Activated effector memory CD4-positive, alpha-beta T cell treated with Interleukin-2 at 50 U/mL for 16 hours (primary cell): ENCODE measurements at places on chromosomes 3 and 15.

GRCh38 chr3:178537122-178537705 is 978 bp downstream of the KCNMB2 start:
- no peak for DNase-seq

GRCh38 chr15:44882499-44882968 is 74.0 kb upstream of the TERB2 start:
- DNase-seq = no peak

- peak; percentile 68 for DNase-seq
Measured at GRCh38 chr3:46895204-46895660, 17.7 kb downstream of the PTH1R start.

DNA sequence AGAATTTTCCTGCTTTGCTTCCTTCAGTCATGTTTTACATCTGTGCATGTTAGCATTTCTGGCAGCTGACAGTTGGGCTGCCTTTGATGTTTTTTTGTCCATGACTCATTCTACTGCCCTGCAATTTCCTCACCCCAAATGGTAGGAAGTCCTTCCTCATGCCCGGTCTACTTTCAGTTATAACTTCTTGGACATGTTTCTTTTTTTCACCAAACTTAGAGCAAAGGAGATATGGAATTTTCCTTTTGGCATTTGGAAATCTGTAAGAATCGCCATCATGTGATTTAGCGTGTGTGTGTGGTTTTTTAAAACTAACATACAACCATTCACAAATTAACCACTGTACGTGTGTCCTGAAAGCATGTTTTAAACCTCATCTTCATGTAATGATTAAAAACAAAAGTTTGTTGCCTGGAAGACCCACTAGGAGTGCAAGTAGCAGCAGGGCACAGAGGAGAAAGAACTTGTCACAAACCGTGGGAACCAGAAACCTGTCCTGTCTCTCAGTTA is 430.7 kb upstream of the CFAP20DC start:
- DNase-seq = no peak

- DNase-seq = no peak
Measured at GRCh38 chr3:152969557-152970300, 134.8 kb downstream of the P2RY1 start.

GRCh38 chr3:47989981-47990440 is 26.2 kb downstream of the MAP4 start:
- peak; percentile 39 for DNase-seq

GRCh38 chr3:111984636-111985298 is 5.9 kb downstream of the ABHD10 start:
- DNase-seq = no peak

GRCh38 chr3:126758882-126759281 is 54.8 kb downstream of the CHCHD6 start:
- DNase-seq = no peak

DNA sequence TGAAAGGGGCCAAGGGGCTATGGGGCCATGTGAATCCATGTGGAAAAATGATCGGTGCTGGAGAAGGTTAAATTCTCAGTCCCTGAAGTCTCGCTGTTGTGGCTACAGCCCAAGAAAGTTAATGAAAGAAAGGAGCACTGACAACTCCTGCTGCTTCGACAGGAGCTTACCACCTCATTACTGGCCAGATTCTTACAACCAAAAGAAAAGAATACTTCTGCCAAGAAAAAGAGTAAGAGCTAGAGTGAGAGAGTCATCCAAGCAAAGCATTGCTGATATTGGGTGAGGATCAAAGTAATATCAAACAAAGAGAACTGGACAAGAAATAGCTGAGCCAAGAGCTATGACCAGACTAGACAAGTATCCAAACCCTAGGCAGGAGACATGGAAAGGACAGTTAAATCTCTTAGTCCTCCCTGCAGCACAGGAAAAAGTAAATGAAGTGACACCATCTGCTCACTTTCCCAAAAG is 348.4 kb upstream of the PLSCR5 start:
- DNase-seq = no peak

- DNase-seq = no peak
Measured at GRCh38 chr15:41819455-41820050, 8.3 kb upstream of the JMJD7 start.

DNA sequence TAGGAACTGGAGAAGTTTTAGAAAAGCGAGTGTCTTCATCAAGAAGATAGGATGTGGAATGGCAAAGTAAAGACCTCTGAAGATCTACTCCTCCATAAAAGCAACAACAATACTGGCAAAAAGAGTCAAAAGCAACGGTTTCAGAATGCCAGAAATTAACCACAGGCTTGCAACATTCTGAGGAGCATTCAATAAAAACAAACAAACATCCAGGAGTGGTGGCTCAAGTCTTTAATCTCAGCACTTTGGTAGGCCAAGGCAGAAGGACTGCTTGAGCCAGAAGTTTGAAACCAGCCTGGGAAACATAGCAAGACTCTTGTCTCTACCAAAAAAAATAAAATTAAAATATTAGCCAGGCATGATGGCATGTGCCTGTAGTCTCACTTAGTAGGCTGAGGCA is 143.2 kb upstream of the HACD2 start:
- no peak for DNase-seq

- no peak for DNase-seq
Measured at GRCh38 chr3:169556349-169556870, 107.1 kb downstream of the MECOM start.

GRCh38 chr3:182969277-182969676 is 11.1 kb downstream of the DCUN1D1 start:
- no peak for DNase-seq

DNA sequence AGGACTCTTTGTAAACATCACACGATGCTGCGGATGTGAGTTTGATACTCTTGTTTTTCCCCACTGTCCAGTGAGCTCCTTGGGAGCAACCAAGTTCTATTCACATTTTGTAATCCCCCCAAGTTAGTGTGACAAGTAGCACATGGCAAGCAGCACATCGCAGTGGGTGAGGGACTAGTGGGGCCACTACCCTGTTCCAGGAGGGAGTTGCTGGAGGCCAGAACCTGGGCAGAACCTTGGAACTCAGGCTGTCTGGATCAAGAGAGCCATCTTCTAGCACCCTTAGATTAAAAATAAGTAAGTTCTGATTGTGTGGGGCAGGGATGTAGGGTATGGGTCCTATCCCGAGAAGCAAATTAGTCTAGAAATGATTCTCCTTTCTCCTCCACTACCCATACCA is 91.7 kb downstream of the CHRNA7 start:
- DNase-seq = no peak

- DNase-seq = no peak
Measured at GRCh38 chr3:195540511-195540910, 2.6 kb downstream of the PPP1R2 start.

- DNase-seq = no peak
Measured at GRCh38 chr3:112477891-112478290, 21.4 kb downstream of the BTLA start.

DNA sequence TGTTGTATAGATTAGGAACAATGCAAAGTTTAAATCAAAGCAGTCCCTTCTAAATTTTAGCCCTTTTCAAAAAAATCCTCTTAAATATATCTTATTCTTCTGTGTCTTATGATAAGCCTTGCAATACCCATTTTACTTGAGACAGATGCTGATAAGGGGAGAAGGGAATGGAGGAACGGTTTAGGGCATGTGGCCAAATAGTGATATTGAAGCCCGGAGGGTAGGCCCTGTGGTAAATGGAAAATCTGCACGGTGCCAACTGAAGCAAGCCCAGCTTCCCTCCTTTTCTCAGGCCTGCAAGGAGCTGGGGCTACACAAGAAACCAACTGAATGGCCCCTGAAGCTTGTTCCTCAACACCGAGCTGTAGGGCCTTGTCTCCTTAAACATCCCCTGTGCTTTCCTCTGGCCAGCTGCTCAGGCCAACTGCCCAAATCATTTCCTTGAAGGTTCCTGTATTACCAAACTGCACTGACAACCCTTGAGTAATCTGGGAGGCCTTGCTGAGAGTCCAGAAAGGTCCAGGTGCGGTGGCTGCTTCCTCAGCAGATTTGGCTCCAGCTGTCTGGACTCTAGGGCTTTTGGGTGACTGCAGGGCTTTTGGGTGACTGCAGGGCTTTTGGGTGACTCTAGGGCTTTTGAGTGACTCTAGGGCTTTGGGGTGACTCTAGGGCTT is 67.2 kb downstream of the NCEH1 start:
- no peak for DNase-seq

GRCh38 chr3:194537732-194538247 is 51.0 kb upstream of the ATP13A3 start:
- DNase-seq = no peak

GRCh38 chr3:73036694-73037591 is 24.5 kb upstream of the EBLN2 start:
- DNase-seq = no peak

GRCh38 chr3:12363397-12364195 is 74.7 kb downstream of the PPARG start:
- DNase-seq = no peak

GRCh38 chr15:41010345-41010744 is 57.1 kb downstream of the CHAC1 start:
- DNase-seq = no peak

DNA sequence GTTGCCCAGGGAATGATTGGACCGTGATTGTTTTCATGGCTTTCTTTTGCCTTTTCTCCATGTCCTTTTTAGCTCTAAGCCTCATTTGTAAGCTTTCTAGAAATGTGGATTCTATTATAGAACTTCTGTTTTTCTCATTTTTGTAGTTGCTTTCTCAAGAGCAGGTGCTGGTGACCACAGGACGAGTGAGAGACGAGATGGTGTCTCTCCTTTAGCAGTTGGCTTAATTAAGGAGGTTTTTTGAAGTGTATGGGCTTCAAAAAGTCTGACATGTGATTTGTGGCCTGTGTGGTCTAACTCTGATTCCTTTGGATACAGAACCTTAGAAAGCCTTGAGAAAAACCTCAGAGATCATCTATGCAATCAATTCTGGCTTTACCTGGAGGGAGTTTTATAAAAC is 292.8 kb downstream of the LPP start:
- DNase-seq = no peak

- DNase-seq = no peak
Measured at GRCh38 chr3:49053543-49053942, 24.3 kb upstream of the IMPDH2 start.

- DNase-seq = no peak
Measured at GRCh38 chr3:143482106-143483088, 362.8 kb downstream of the CHST2 start.

DNA sequence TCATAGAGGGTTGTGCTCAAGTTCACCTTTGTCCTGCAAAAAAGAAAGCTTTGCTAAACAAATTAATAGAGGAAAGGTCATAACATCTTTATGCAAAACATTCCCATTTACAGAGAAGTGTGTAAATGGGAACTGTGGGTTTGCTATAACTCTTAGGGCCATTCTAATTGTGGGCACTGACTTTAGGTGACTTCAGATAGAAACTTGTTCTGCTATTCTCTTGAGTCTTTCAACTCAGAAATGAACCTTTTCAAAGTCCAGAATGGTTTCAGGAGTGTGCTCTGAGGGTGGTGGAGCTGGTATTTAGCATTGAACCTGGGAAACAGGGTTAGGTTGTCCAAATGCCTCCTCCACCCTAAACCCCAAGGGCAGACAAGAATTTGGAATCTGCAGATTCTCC is 34.0 kb downstream of the SPTSSB start:
- no peak for DNase-seq

DNA sequence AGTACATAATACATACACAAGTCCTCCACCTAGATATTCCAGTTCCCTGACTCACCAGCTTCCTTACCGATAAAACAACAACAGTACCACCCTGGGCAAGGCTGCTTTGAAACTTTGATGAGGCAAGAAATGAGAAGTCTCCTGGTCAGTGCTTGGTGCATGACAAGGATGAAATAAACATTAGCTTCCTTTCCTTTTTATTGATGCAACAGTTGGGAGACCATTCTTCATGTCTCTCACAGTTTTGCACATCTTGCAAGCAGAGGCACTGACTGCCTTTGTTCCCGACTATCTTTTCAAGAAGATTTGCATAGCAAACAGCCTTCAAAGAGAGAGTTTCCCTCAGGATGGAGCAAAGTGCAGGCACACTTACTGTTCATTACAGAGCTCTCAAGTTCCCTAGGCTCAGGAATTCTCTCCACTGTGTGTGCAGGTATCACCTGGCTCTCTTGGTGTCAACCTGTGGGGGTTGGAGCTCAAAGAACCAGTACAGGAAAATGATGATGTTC is 65.2 kb downstream of the MYLK start:
- DNase-seq = no peak

GRCh38 chr3:172581757-172582166 is 58.5 kb upstream of the TNFSF10 start:
- no peak for DNase-seq

GRCh38 chr3:131775650-131776049 is 259.2 kb downstream of the CPNE4 start:
- no peak for DNase-seq
